ENCODE measurements at places on chromosomes 1 and 21.

DNA sequence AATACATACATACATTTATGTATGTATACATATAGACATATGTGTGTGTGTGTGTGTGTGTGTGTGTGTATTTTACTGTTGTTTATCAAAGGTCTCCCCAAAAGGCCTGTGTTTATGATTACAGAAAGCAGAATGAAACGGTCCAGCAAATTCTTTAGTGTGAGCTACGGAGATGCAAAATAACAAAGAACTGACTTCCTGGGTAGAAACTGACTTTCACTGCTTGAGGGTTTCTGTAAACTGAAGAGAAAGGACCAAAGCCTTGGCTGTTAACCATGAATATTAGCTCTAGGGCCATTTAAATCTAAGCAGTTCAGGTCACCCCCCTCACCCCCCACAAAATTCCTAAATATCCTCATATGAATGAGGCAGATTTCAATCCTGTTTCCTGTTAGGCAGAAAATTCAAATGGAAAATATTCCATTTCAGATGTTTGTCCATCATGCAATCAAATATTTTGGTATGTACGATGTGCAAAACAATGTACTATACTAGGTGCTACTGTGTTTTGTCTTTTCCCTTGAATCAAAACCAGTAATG is 213.2 kb downstream of the TGFB2 start:
- no peak for DNase-seq

- DNase-seq: no peak
These were observed 5.0 kb downstream of the SUCO start for GRCh38 chr1:172537827-172538391.

DNA sequence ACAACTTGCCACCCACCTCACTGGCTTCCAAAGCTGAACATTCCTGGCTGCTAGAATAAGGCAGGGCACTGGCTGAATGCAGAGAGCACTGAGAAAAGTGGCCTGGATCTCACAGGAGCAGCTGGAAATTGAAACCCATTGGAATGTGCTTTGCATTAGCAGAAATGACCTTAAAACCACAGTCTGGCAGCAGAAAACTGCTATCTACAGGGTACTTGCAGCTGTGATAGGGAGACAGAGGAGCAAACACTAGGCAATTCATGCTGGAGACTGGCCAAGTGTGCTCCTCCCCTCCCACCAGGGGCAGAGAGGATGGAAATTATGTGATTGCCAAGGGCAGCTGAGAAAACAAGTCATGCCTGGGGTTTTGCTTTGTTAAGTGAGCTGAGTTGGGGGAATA is 47.2 kb downstream of the HSD3B1 start:
- DNase-seq: peak; percentile 87

DNA sequence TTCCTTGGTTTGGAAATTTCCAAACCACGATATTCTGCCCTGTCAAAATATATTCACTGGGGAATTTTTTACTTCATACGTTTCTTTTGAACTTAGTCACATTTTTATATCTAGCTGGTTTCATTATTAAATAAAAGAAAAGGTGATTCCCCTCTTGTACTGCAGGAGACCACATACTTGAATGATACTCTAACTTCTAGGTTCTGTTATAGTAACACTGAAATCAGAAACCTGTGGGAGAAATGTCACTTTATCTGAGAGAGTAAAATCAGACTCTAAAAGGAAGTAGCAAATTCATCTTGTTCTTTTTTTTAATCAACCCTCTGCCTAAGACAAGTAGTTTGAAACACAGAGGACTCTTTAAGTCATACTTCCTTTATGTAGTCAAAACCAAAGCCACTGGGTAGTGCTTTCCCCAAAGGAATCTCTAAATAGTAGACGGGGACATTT is 34.4 kb downstream of the MRPL39 start:
- no peak for DNase-seq

DNA sequence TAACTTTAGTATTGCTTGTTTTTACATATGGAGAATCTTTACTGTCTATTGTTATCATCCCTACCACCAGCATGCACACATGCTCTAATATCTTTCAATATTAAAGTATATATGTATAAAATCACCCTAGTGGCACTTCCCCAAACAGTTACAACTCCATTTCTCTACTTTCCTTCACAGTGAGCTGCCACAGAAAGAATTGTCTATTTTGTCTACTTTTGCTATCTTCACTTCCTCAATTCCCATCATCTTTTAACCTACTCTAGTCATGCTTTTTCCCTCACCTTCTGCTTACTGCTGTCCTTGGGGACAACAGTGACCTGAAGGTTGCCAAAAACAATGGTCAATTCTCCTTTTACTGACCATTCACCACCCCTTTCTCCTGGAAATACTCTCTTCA is 59.2 kb downstream of the VCAM1 start:
- DNase-seq: no peak
